ENCODE measurements at places on chromosomes 3 and 15. TPM values are rescaled to one million over a fixed set of nuclear protein-coding genes. Genes with fewer than 3 reads are reported as not detected.

The GUCA1C gene
- not detected for total RNA-seq

The SPPL2A gene
- total RNA-seq, result 108 TPM

The C3orf52 gene
- 17.2 TPM for total RNA-seq

The AADAC gene
- total RNA-seq, result 0.12 TPM

The A4GNT gene
- total RNA-seq, result not detected

The UROC1 gene
- not detected for total RNA-seq

The UBP1 gene
- total RNA-seq, result 61.0 TPM

The DALRD3 gene
- 60.8 TPM for total RNA-seq

The GOLGA6L10 gene
- 0.11 TPM for total RNA-seq

The C3orf85 gene
- total RNA-seq, result not detected

The KCNMB3 gene
- total RNA-seq, result 1.5 TPM

The TMEM212 gene
- total RNA-seq, result not detected

The CCK gene
- 0.62 TPM for total RNA-seq

The HLTF gene
- 58.2 TPM for total RNA-seq

The OIP5 gene
- total RNA-seq, result 12.1 TPM

The UMPS gene
- total RNA-seq, result 27.9 TPM

The SERINC4 gene
- not detected for total RNA-seq

The CTXN2 gene
- total RNA-seq, result not detected

Data from uterine smooth muscle cell (primary cell).